ENCODE measurements at places on chromosomes 12 and 14.

GRCh38 chr12:50825372-50825838 lies 17.3 kb upstream of the TMPRSS12 start:
- no peak for DNase-seq

GRCh38 chr14:99136047-99136400 lies 136.0 kb downstream of the BCL11B start:
- peak; percentile 48 for DNase-seq

DNA sequence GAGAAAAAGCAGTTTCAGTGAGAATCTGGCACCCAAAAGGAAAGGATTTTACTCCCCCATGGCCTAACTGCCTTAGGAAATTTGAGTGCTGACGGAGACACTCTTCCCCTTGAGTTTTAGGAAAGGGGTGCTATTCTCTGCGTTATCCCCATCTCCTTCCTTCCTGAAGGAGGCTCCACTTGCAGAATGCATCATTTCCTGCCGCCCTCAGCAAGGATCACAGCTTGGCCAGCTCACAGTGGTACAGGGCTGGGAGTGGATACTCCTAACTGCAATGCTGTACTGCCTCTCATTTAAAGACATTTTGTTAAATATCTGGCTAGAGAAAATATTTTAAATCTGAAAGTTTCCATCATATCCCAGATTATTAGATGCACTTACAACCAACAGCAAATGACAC lies 33.0 kb downstream of the RDH12 start:
- DNase-seq: no peak

- no peak for DNase-seq
Observed at GRCh38 chr14:93395231-93395630, 35.5 kb upstream of the UNC79 start.

Measured in upper lobe of right lung (tissue), 1 donor.